NCI-H2081 treated with DMSO at 0.1 percent for 48 hours (cell line): ENCODE measurements at places on chromosomes 3 and 15.
A peak's percentile ranks its signal among the peaks of the same experiment; 100 is the strongest.

DNA sequence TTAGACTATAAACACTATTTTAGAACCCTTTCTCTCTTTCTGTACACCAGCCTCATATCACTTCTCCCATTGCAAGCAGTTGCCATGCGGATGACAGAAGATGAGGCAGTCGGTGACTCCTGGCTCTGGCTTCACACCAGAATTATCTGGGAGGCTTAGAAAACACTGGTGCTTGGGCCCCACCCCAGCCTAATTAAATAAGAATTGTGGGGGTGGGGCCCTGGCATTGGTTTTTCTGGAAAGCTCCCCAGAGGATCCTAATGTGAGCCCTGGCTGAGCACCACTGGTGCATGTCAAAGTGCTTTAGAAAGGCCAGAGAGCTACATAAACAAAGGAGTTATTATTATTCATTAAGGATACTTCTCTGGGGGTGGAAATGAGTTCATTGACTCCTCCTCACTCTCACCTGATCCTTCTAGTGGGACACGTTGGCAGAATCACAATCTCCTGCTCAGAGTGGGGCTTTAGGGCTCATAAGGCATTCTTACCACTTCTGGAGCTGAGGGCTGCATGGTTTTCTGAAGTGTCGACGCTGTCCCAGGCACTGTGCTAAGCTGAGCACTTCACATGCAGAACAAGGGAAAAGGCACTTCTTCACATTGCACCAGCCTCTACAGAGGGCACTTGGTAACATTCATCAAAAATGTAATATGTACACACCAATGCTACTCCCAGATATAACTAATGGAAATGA is 188.5 kb upstream of the TLE3 start:
- no peak for DNase-seq

- no peak for DNase-seq
Observed at GRCh38 chr3:119490153-119490552, 8.2 kb upstream of the TIMMDC1 start.

- no peak for DNase-seq
Observed at GRCh38 chr15:69860321-69860720, 237.4 kb downstream of the TLE3 start.

DNA sequence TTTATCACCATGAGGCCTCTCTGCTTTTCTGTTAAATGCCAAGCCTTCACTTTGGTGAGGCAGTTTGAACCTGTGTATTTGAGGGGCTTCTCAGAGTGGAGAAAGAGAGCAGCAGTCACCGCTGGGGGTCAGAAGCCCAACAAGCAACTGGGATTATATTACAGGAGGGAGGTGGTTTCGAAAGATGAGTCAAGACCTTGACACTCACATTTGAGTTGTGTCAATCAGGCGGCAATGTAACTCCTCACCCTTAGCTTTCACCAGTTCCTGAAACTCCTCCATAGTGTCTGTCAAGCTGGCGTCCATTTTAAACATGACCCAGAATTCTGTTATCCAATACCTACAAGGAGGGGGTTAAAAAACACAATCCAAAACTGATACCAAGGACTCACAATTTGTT is 46.5 kb downstream of the RASGRP1 start:
- no peak for DNase-seq

DNA sequence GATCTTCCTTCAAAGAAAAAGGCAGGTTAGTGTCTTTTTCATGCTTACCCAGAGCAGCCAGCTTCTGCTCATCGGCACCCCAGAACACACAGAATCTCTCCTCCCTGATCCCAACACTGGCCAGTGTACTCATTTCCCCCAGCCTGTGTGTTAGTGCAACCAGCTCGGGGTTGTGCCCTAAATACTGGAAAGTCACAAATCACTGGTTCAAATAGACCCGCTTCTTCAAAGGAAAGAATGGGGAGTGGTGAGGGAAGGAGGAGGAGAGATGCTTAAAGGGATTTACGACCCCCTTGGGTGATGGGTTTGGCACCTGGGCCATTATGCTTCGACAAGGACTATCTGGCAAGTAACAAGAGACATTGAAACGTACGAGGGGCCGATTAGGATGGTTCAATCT is 114.0 kb downstream of the FOXB1 start:
- DNase-seq, result no peak

- no peak for DNase-seq
Observed at GRCh38 chr3:158788446-158788845, 13.4 kb upstream of the MFSD1 start.

DNA sequence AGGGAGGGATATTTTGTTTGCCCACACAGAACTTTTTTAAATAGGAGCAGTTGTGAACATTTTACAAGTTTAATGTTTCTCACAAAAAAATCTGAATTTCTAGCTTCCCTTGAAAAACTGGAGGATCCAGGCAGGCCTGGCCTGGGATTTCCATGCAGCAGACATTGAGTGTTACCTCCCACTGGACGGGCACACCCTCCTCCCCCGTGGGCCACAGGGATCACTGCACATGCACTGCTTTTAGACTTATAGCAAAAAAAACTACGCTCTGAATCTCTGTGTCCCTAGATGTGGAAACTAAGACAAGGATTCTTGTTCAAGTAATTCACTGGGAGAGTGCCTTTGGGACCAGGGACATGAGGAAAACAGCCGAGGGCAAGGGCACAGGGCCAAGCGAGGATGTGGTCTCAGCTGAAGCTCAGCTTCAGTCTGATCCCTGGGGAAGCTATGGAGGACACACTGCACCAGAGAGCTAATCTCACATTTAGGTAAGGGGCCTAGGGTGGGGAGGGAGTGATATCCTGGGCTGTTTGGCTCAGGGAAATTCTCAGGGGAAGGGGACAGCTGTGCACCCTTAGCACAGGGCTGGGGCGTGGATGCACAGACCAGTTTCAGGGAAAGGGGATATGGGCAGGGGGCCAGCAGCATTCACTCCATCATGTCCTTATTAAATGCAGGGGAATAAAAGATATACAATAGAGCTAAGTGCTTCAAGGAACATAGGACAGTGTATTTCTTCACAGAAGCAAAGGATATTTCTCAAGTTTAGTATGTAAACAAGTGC is 46.0 kb downstream of the FSIP1 start:
- no peak for DNase-seq

GRCh38 chr3:40109641-40110490 is 199.6 kb upstream of the EIF1B start:
- DNase-seq, result no peak

- no peak for DNase-seq
Observed at GRCh38 chr3:39434574-39434973, 28.1 kb downstream of the RPSA start.

DNA sequence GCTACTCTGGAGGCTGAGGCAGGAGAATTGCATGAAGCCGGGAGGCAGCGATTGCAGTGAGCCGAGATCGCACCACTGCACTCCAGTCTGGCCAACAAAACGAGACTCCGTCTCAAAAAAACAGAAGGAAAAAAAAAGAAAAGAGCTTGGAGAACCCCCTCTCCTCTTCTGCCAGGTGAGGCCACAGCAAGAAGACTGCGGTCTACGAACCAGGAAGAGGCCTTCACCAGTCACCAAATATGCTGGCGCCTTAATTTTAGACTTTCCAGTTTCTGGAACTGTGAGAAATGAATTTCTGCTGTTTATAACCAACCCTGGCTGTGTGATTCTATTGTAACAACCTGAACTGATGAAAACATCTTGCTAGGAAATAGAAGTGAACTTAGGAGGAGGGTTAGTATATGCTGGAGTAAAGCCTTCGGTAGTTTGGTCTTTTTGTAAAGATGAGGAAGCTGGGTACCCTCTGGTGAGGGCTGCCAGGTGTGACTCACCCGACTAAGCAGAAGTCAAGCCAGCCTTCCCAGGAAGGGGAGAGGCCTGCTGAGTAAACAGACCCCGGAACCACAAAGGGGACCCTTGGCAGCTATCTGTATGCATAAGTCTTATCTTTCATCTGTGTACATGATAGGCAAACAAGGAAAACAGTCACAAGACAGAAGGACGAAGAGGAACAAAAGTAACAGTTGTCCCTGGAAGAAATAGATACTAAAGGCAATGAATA is 78.7 kb downstream of the KLF13 start:
- no peak for DNase-seq

- DNase-seq, result no peak
Observed at GRCh38 chr3:133874344-133874743, 21.3 kb downstream of the RAB6B start.

DNA sequence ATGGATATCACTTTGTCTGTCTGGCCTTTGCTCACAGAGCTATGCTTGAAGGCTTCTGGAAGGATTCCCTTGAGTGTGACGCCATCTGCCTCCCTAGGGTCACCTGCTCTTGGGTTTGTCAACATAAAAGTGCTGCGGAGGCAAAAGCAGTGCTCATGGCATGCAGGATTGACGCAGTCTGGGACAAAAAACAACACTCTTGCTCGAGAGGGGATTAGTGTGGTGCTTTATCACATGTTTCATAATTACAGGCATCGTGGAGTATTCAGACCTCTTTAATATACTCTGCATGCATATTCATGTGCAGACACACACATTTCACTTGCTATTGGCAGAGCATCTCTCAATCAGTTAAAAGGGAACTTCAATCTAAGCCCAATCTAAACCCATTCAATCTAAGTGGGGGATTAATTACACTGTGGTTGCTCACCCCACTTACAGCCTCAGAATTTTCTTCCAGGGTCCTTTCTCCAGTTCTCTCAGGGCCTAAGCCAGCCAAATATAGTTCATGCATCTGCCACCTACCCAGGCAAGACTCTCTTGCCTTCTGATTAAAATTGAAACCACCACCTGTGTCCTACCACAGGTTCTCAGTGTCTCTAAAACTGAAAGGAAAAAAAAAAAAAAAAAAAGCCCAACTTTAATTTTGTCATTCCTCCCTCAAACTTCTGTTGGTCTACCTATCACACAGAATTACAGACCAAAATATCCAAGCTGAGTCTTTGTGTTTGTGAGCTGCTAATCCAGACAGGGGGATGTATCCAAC is 75.6 kb downstream of the BFSP2 start:
- DNase-seq, result no peak

DNA sequence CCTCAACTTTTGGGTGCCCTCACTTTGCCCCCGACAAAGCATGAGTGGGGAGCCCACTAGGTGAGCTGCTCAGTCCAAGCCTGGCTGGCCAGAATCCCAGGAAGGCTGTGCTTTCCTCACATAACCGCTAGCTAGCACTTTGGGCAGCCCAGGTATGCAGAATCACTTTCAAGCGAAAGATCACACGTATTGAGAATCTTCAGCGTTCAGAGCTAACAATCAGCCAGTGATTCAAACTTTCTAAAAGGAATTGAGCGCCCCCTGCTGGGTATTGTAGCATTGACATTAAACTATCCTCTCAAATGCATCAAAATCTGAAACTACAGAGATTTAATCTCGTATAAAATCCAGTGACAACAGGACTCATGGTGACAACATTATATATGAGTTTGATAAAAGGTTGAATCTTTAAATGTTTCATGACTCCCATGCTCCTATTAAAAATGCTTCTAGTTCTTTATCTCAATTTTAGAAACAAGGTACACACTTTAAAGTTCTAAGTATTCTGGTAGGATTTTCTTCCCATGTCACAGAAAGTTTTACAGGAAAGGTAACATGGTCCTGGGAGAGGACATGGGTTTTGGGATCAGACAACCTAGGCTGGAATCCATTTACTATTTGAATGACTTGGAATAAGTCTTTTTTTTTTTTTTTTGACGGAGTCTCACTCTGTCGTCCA is 11.8 kb downstream of the ANAPC13 start:
- DNase-seq, result peak; percentile 62

- DNase-seq, result no peak
Observed at GRCh38 chr3:188605231-188605630, 451.3 kb downstream of the LPP start.

GRCh38 chr3:30286007-30286669 is 320.3 kb upstream of the TGFBR2 start:
- peak; percentile 44 for DNase-seq

DNA sequence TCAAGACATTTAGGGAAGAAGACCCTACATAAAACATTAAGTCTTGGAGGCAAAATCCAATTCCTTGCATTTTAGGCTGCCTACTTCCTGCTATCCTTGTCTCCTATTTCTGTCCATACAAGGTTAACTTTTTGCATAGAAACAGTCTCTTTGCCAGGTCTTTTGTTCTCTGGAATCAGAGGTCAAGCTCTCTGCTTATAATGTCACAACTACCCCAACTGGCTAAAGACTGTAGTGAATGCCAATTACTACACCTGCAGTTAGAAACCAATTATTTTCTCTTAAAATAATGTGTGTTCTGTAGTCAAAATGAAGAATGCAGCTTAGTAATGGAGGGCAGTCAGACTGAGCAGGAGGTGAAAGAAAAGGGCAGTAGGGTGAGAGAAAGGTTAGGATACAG is 856.2 kb downstream of the TUSC7 start:
- no peak for DNase-seq

DNA sequence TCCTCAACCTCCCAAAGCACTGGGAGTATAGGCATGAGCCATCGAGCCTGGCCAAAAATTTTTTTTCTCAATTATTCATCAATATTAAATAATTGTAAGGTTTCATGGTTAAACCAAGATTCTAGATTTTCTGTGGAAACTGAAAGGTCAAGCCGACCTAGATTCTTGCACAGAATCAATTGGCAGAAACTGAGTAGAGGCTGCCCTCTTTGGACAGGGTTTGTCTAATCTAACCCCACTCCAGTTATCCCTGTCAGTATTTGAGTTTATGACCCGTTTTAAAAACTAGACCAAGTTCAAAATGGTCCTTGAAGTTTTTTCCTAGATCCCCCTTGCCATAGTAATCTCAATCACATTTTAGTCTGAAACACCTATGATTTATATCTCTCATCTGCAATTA is 8.6 kb upstream of the ADAM10 start:
- no peak for DNase-seq

DNA sequence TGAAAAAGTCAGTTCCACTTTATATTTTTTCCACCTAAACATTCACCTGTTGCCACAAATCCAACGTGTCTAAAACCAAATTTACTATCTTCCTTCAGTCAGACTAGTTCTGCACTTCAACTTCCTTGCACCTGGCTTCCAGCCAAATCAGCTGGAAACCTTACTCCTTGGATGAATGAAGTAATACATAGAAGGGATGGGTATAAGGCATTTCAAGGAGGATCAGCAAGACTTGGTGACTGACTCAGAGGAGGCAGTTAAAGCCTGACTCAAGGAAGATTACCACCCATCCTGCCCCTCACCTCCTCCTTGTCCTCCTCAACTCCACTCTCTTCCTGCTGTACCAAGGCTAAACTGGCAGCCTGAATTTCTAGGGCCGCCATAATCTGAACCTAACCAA is 37.1 kb downstream of the QTRT2 start:
- DNase-seq, result no peak

DNA sequence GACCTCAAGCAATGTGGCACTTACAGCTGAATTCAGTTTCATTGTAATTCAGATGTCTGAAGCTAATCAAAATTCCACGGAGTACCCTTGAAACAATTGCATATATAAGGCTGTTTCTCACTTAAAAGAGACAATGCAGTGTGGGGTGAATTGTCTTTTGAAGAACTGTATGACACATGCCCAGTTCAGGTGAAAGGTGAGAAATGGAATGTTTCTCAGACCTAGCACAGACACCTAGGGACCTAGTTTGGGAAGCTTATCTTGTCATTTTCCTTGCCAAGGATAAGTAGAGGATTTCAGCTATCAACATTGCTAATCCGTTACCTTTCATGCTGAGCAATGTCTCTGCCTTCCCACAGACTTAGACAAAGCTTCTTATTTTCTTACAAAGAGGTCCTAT is 36.3 kb downstream of the MBNL1 start:
- no peak for DNase-seq
